ENCODE measurements at places on chromosomes 16 and 17. TPM values are rescaled to one million over a fixed set of nuclear protein-coding genes. Genes with fewer than 3 reads are reported as not detected.

DNA sequence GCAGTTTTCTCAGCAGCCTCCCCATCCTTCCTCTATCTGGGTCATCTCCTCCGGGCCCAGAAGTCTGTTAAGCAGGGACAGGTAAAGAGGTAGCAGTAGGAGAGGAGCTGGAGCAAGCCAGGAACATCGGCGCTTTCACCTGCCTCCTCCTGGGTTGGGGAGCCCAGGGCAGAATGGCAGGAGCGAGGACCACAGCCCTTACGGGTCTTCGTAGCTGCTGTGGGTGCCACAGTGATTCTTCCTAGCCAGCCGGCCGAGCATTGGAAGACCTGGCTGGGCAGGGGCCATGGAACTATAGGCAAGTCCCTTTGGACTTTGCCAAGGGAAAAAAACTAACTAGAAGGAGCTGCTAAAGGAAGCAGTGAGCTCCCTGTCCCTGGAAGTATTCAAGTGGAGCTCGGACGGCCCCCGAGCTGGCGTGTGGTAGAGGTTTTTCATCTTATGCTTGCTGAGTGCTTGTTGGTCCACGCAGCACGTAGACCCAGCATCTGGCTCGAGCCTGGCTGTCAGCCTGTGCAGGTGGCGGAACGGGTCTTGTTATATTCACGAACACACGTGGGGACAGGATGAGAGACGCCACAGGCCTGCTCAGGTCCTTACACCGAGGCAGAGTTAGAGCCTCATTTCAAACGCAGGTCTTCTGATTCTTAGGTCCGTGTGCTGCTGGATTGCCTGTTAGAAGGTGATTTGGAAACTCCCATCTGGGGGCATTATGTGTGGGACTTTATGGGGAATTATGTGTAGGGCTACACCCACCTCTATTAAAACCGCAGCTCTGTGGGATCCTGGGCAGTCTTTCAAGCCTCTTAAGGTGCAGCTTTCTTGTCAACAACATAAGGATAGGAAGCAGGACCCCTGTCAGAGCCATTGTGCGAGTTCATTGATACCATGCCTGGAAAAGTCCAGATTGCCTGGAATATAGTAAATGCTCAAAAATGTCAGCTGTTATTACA, 54.8 kb downstream of the OR1D5 start:
- DNase-seq, result peak; percentile 38

DNA sequence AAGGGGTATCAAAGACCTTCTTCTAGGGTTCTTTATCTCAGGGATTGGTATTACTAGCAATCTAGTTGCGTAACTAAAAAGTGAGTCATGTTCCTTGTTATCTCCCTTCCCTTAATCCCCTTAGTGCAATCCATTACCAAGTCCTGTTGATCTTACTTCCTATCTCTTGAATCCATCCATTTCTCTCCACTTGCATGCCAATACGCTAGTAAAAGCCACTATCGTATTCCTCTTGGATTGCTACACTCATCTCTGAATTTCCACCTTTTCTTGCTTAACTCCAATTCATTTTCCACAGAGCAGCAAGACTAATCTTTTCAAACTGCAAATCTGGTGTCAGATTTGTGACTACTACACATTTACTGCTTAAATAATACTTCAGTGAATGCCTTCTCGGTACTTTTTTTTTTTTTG, 1.8 kb upstream of the ADAT1 start:
- no peak for DNase-seq

- peak; percentile 49 for DNase-seq
Observed at GRCh38 chr16:12976936-12977335, 75.5 kb downstream of the SHISA9 start.

The TRPV3 gene
- 17.4 TPM for total RNA-seq

GRCh38 chr17:40824015-40824832, 1.8 kb upstream of the KRT10 start:
- no peak for DNase-seq

The KRTAP3-2 gene
- total RNA-seq, result not detected

DNA sequence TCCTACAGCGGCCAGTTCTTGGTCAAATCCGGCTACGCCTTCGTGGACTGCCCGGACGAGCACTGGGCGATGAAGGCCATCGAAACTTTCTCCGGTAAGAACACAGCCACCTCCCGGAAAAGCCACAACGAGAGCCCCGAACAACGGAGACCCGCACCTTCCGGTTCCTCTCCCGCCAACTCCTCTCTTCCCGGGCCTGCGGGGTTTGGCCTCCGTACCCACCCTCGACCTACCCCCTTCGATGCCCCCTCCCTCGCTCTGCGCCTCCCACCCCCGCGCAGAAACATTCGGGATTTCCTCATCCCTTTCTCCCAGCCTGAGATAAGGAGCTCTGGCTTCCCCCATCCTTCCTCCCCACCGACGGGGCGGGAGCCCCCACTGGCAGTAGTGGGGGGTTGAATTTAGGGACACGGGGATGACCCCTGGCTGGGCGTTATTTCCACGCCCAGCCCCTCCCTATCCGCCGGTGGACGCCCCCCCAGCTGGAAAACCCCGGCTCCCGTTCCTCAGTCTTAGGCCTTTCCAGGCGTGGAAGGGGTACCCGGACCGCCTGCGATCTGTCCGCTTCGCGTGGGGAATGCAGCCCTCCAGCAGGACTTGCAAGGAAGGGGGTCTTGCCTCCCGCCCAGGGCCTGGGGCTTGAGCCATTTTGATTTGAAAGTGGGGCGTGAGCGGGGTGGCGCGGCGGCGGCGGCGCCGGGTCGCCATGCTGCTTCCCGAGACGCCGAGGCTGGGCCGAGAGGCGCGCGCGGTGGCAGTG, 822 bp downstream of the IGF2BP1 start:
- peak; percentile 77 for DNase-seq

GRCh38 chr17:17506893-17507464, 10.8 kb upstream of the RASD1 start:
- no peak for DNase-seq

DNA sequence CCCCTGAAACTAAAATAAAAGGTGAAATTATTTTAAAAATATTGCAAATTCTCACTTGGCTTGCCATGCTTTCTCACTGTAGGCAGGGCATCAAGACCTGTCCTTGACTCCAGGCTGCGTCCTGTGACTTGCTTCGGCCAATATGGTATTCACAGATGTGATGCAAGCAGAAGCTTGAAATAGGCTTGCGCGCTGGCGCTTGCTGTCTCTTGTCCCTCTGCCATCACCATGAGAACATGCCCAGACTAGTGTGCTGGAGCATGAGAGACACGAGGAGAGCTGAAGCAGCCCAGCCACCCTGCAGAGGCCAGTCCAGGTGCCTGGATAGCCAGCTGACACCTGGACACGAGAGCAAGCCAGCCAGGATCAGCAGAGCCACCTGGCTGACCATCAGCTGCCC, 21.8 kb upstream of the ZKSCAN2 start:
- no peak for DNase-seq

- no peak for DNase-seq
Observed at GRCh38 chr16:28876019-28876659, 2.1 kb upstream of the ATP2A1 start.

DNA sequence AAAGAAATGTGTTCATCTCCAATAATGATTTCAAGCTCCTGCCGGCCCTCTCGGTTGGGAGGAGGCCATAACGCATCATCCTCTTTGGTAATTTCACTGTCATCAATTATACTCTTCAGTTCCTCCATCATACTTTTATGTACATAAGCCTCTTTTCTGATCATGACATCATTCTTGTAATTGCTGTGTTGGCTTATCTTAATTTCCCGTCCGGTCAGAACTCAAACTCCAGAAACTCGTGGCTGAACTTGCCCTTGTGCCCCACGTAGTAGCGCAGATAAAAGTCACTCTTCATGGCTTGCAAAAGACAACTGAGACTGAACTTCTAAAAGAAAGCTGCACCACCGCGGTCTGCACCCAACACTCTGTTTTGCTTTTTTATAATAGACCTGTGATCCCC, 13.6 kb downstream of the TMEM220 start:
- DNase-seq, result no peak

GRCh38 chr17:41787021-41787418, 509 bp upstream of the JUP start:
- DNase-seq, result no peak

GRCh38 chr16:49453983-49454382, 80.4 kb downstream of the C16orf78 start:
- DNase-seq, result peak; percentile 44

- DNase-seq, result no peak
Observed at GRCh38 chr17:29252101-29252791, 5.6 kb downstream of the CRYBA1 start.

All from endodermal cell (in vitro differentiated cells).